ENCODE measurements at places on chromosomes 5 and 9. TPM values are rescaled to one million over a fixed set of nuclear protein-coding genes. Genes with fewer than 3 reads are reported as not detected.

The TMEFF1 gene
- 5.1 TPM for total RNA-seq

The FBXL7 gene
- total RNA-seq, result 7.3 TPM

The LRRC14B gene
- total RNA-seq, result not detected

The SPINK13 gene
- total RNA-seq, result not detected

The ZBTB43 gene
- 9.8 TPM for total RNA-seq

The ERP44 gene
- total RNA-seq, result 12.2 TPM

The ANKRD34B gene
- not detected for total RNA-seq

The SPDL1 gene
- 22.3 TPM for total RNA-seq

The SGCD gene
- total RNA-seq, result 22.0 TPM

The AGPAT2 gene
- total RNA-seq, result 35.9 TPM

The SLC36A3 gene
- total RNA-seq, result not detected

The SV2C gene
- total RNA-seq, result not detected

The ACTBL2 gene
- not detected for total RNA-seq

The LEAP2 gene
- total RNA-seq, result 0.50 TPM

The LRRC19 gene
- total RNA-seq, result not detected
